ENCODE measurements at places on chromosomes 2 and 18.

DNA sequence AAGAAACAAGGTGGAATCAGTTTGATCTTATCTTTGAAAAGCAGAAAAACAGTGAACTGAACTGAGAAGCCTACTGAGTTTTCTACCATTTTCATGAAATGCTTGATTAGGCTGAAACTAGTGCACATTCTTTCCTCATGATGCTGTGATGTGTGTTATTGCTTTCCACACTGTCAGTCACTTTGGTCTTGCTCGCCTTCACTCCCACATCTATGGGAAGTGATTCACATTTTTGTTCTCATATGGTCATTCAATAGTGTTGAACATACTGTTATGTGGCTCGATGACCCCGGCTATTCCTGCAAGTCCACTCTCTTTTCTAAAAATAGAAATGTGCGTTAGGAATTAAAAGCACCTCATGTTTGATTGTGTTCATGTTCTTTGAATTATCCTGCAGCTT, 129.7 kb downstream of the TGIF1 start:
- DNase-seq = no peak

GRCh38 chr2:69382547-69382946, 4.5 kb downstream of the GFPT1 start:
- DNase-seq = no peak

GRCh38 chr2:239240414-239240881, 160.4 kb downstream of the HDAC4 start:
- DNase-seq = peak; percentile 76

GRCh38 chr2:181372646-181373040, 84.5 kb upstream of the ITGA4 start:
- no peak for DNase-seq

DNA sequence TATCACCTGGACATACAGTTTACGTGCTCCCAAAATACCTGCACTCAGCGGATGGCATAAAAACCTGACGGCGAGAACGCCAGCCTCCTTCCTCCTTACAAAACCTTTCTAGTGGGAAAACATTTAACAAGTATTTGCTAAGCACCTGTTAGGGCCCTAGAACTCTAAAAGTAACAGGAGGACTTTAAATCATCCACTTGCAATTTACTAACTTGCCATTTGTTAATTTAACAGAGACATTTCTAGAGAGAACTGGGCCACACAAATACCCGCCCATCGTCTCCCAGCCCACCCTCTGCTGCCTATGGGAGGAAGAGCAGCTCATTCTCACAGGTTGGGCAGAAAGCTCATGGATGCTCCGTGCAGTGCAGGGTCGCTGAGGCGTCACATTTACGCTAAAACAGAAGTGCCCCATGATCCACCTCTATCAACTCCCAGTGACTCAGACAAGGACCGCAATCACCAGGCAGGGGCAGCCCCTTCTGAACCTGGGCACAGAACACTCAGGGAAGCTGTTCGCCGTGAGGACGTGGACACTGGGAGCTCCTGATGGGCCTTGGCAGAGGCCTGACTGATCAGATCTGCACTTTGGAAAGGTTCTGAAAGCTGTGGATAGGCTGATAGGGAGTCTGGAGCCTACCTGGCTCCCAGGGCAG, 106.9 kb downstream of the HDAC4 start:
- DNase-seq = peak; percentile 22
